Naive thymus-derived CD4-positive, alpha-beta T cell (primary cell): ENCODE measurements at places on chromosomes 2 and 18. TPM values are rescaled to one million over a fixed set of nuclear protein-coding genes. Genes with fewer than 3 reads are reported as not detected.

- H3K27me3 ChIP-seq = no peaks in the 10 kb centered on the region
- no peak for DNase-seq
- no peak overlapping the region for H3K4me3 ChIP-seq
- no peaks in the 10 kb centered on the region for H3K36me3 ChIP-seq
- H3K4me1 ChIP-seq = no peaks in the 10 kb centered on the region
- no peak overlapping the region for H3K27ac ChIP-seq
Measured at GRCh38 chr2:149160701-149161217, 122.3 kb downstream of the LYPD6B start.

AQP12B gene
- total RNA-seq = not detected

GRCh38 chr2:1644427-1644826 lies 99.9 kb downstream of the PXDN start:
- no peak overlapping the region for H3K4me3 ChIP-seq
- H3K27ac ChIP-seq = no peak overlapping the region
- H3K4me1 ChIP-seq = no peaks in the 10 kb centered on the region
- H3K36me3 ChIP-seq = no peaks in the 10 kb centered on the region
- DNase-seq = no peak

CYP27A1 gene
- total RNA-seq = 0.19 TPM in 1 of 2 replicates, not detected in the other

GRCh38 chr2:69060938-69061501 lies 48.0 kb downstream of the ANTXR1 start:
- no peak for DNase-seq
- H3K4me1 ChIP-seq = no peaks in the 10 kb centered on the region
- no peaks in the 10 kb centered on the region for H3K36me3 ChIP-seq
- H3K27ac ChIP-seq = no peak overlapping the region

- no peak overlapping the region for H3K27ac ChIP-seq
- no peaks in the 10 kb centered on the region for H3K4me1 ChIP-seq
- no peak overlapping the region for H3K4me3 ChIP-seq
- H3K27me3 ChIP-seq = no peaks in the 10 kb centered on the region
- H3K36me3 ChIP-seq = no peaks in the 10 kb centered on the region
Measured at GRCh38 chr2:135925571-135925970, 49.3 kb upstream of the MCM6 start.

DNA sequence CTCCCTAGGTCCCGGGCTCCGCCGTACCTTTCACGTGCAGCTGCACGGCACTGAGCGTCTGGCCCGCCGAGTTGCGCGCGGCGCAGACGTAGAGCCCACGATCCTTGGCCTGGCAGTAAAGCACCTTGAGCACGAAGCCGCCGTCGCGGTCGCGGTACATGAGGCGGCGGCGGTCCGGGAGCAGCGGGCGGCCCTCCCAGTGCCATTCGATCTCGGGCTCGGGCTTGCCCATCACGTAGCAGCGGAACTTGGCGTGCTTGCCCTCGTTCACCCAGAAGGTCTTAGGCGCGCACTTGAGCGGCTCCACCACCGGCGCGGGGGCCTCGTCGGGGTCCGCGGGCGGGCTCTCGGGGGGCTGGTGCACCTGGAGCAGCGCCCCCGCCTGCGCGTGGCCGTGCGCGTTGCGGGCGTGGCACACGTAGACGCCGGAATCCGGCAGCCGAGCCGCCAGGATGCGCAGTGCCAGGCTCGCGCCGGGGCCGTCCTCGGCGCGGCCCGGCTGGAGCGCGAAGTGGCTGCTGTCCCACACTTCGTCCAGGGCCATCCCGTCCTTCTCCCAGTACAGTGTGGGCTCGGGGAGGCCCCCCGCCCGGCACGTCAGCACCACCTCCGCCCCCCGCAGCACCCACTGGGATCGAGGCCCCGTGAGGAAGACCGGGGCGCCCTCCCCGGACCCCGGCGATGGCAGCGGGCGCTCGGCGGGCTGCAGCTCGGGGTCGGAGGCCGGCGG lies 980 bp downstream of the OBSL1 start:
- H3K27ac ChIP-seq = no peak overlapping the region
- H3K36me3 ChIP-seq = no peaks in the 10 kb centered on the region
- no peak overlapping the region for H3K4me3 ChIP-seq
- no peaks in the 10 kb centered on the region for H3K27me3 ChIP-seq
- H3K4me1 ChIP-seq = no peaks in the 10 kb centered on the region

GRCh38 chr2:240647503-240648154 lies 22.3 kb downstream of the GPR35 start:
- no peak for DNase-seq
- H3K27ac ChIP-seq = no peak overlapping the region
- no peaks in the 10 kb centered on the region for H3K4me1 ChIP-seq
- no peak overlapping the region for H3K4me3 ChIP-seq

GRCh38 chr2:20509770-20510490 lies 63.1 kb downstream of the RHOB start:
- H3K4me3 ChIP-seq = no peak overlapping the region
- no peaks in the 10 kb centered on the region for H3K27me3 ChIP-seq
- no peak overlapping the region for H3K27ac ChIP-seq
- no peaks in the 10 kb centered on the region for H3K36me3 ChIP-seq
- DNase-seq = no peak

GRCh38 chr2:60453301-60453700 lies 100.2 kb downstream of the BCL11A start:
- H3K36me3 ChIP-seq = no peaks in the 10 kb centered on the region
- no peak overlapping the region for H3K27ac ChIP-seq
- no peaks in the 10 kb centered on the region for H3K4me1 ChIP-seq
- no peaks in the 10 kb centered on the region for H3K27me3 ChIP-seq
- H3K4me3 ChIP-seq = no peak overlapping the region
- no peak for DNase-seq

DNA sequence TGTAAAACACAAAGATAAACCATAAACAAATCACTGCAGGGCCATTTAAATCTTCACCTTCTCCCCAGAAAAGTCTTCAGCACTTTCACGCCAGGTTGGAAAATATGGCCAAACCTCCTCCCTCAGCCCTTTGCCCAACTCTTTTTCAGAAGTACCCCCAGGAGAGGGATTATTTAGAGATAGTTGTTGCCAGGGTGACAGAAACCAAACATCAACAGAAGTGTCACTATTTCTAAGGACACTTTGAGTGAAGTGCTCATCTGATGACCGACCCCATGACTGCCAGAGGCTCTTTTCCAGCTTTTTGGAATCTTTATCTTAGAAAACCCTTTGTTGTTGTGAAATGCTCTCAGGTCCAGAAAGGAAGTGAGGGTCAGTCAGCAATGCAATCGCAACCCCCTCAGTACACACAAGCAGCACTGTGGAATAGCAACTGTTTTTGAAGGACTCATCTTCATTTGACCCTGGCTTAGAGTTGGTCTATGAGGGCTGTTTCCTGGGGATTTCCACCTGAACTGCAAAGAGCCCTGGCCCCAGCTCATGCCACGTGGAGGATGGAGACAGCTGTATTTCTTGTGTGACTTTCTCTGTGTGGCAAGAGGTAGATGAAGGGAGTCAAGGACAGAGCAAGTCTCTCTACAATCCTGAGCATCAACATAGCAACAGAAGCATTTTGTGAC lies 114.0 kb upstream of the STON1 start:
- H3K36me3 ChIP-seq = no peaks in the 10 kb centered on the region
- H3K4me3 ChIP-seq = no peak overlapping the region
- DNase-seq = no peak
- no peaks in the 10 kb centered on the region for H3K27me3 ChIP-seq

DNA sequence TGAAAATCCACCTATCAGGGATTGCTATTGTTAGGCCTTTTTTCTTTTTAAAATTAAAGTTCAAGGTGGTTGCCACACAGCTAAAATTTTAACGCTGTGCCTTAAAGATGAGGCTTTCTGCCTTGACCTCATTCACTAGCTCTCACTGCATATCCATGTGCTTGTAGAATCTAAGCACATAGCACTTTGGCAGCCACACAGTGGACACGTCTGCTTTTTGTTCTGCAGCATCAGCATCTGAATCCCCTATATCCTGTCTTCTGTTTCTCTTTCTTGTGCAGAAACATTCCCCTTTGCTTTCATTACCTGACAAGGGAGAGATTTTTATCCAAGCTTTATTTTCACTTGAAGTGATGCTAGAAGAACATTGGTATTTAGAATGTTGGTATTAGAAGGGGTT lies 38.1 kb downstream of the RALB start:
- no peak overlapping the region for H3K4me3 ChIP-seq
- H3K27ac ChIP-seq = no peak overlapping the region
- peaks cover 9% of the 10 kb centered on the region for H3K36me3 ChIP-seq
- DNase-seq = no peak
- H3K4me1 ChIP-seq = no peaks in the 10 kb centered on the region

GRCh38 chr2:202681688-202682205 lies 47.0 kb downstream of the FAM117B start:
- no peaks in the 10 kb centered on the region for H3K36me3 ChIP-seq
- H3K27me3 ChIP-seq = no peaks in the 10 kb centered on the region
- H3K4me3 ChIP-seq = no peak overlapping the region
- H3K27ac ChIP-seq = no peak overlapping the region
- no peak for DNase-seq

DNA sequence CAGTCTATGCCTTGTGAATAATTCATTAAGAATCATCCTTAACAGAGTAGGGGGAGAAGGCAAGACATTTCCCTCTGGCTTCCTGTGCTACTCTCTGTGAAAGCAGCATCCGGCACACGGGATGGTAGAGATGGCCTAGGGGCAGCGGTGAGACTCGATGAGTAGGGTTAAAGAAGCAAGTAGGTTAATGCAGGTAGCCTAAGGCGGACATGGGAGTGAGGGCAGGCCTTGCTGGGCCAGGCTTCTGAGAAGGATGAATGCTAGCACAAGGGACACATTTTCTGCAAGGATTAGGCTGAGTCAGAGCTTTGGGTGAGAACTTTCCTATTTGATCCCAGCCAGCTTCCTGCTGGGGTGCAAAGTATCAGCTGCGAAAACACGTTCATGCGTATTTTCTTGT lies 80.8 kb downstream of the NXPH2 start:
- H3K27me3 ChIP-seq = no peaks in the 10 kb centered on the region
- no peak overlapping the region for H3K4me3 ChIP-seq

GRCh38 chr2:109341355-109342255 lies 212.6 kb downstream of the SH3RF3 start:
- H3K4me1 ChIP-seq = peaks cover 3% of the 10 kb centered on the region
- no peak overlapping the region for H3K27ac ChIP-seq
- H3K27me3 ChIP-seq = no peaks in the 10 kb centered on the region
- no peaks in the 10 kb centered on the region for H3K36me3 ChIP-seq
- H3K4me3 ChIP-seq = no peak overlapping the region

GALNT13 gene
- total RNA-seq = 0.28 and 0.44 TPM in 2 replicates

RNF125 gene
- total RNA-seq = 30.3 TPM

DNA sequence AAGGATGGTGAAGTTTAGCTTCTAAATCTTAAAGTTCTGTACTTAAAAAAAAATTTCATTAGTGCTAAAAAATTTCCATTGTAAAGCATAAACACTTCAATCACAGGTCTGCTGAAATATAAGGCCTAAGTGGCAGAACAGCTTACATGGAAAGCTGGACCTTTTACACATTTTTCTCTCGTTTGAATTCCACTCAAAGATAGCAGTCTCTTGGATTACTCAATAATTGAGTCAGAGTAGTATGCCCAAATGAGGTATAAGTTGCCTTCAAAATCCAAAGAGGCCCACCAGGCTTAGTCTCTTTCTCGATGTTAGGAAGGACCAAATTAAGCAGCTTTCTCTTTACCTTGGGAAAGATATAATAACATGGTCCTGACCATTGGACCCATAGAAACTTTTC lies 220.4 kb upstream of the CWC22 start:
- H3K27ac ChIP-seq = no peak overlapping the region
- H3K4me1 ChIP-seq = no peaks in the 10 kb centered on the region
- no peaks in the 10 kb centered on the region for H3K36me3 ChIP-seq
- DNase-seq = no peak
- H3K4me3 ChIP-seq = no peak overlapping the region
